ENCODE measurements at places on chromosomes 7 and 10.

GRCh38 chr10:116053910-116054309 is 219.1 kb downstream of the GFRA1 start:
- no peak for DNase-seq

- DNase-seq: no peak
Observed at GRCh38 chr10:1417574-1417973, 319.8 kb downstream of the ADARB2 start.

- no peak for DNase-seq
Observed at GRCh38 chr10:72223743-72224101, 7.6 kb upstream of the ASCC1 start.

GRCh38 chr7:152902870-152903860 is 143.6 kb downstream of the ACTR3B start:
- no peak for DNase-seq

- no peak for DNase-seq
Observed at GRCh38 chr10:90229486-90229885, 528.1 kb downstream of the KIF20B start.

DNA sequence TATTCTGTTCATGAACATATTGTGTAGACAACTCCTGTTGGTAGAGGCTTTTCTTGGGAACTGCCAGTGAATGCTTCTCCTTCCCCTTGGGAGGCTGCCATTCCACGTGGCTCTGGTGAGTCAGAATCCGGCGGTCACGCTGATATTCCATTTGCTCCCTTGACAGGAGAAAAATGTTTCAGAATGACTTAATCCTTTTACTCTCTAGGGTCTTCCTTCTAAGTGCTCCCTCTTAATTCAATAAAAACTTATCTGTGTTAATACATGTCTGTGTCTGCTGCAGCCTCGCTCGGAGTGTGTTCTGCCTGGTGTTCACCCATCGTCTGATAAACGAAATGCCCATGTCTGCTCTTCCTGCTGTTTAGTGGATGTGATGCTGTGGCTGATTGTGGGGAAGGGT is 278.6 kb downstream of the ARHGAP12 start:
- DNase-seq: no peak

GRCh38 chr10:102283488-102283887 is 38.2 kb downstream of the GBF1 start:
- DNase-seq: no peak

DNA sequence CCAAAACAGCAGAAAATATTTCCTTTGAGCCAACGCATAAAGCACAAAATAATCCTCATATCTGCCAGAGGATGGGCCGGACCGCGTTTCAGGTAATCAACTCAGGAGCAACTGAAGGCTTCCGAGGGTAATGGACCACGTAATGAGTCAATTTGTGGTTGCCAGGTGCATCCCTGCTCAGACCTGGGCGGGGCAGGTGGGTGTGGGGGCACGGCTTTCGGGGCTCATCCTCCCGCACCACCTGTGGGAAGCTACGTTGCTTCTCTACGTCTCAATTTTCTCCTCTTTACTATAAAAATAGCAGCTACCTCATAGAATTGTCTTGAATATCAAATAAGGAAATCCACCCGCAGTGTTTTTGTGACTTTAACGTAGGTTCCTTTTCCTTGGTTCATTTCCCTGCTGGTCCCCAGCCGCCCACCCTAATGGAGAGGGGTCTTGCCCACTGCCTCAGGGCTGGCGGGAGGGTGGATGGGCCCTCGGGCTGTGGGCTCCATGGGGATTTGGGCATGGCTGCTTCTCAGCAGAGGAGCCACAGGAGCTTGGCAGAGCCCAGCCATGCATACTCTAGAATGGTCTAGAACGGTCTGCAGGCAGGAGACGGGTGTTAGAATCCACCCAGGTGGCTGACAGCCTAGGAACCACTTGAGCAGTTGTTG is 324.7 kb downstream of the ADARB2 start:
- no peak for DNase-seq

- no peak for DNase-seq
Observed at GRCh38 chr7:49403844-49404243, 369.6 kb upstream of the VWC2 start.

GRCh38 chr7:54904130-54904529 is 114.7 kb upstream of the EGFR start:
- no peak for DNase-seq

DNA sequence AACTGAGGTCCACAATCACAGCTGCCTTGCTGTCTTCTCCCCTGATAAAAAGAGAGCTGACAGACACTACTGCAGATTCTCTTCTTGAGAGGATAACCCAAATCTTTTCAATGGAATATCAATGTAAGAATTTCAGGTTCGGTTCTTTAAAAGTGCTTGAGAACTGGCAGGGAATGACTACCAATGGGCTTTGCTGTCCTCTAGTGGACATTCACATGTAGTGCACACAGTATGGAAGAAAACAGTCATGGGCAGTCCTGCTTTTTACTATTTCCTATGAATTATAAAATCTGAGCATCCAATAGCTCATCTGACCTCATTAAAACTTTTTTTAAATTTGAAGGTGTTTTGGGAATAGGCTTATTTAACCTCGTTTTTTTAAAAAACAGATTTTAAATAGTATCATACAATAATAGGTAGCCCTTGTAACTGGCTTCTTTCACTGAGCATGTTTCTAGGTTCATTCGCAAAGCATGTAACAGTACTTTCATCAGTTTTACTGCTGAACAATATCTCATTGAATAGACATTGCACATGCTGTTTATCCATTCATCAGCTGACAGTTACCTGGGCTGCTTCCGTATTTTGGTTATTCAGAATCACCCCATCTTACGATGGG is 18.3 kb downstream of the FZD9 start:
- peak; percentile 60 for DNase-seq

GRCh38 chr10:29736366-29737073 is 101.7 kb upstream of the SVIL start:
- DNase-seq: peak; percentile 79

GRCh38 chr10:96370584-96371157 is 11.9 kb upstream of the OPALIN start:
- peak; percentile 76 for DNase-seq

DNA sequence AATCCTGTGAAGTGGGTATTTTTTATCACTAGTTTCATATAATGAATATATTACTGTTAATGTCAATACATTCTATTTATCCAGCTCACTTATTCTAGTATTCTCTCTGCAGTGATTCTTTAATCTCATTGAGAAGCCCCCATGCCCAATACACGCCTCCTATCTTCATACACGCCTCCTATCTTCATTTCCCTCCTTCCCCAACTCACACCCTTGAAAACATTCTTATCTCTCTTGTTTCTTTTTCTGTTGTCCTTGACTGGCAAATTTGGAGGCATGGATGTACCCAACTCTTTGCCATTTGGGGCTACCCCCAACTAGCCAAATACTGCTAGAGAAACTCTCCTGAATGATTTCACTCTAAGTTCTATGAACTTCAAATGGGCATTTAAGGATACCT is 40.5 kb downstream of the ST8SIA6 start:
- DNase-seq: peak; percentile 22

- DNase-seq: no peak
Observed at GRCh38 chr10:50567384-50567783, 56.4 kb downstream of the SGMS1 start.

GRCh38 chr7:108529341-108529740 is 3.4 kb upstream of the PNPLA8 start:
- DNase-seq: peak; percentile 51

GRCh38 chr7:107725138-107725740 is 18.7 kb upstream of the CBLL1 start:
- peak; percentile 54 for DNase-seq

- peak; percentile 70 for DNase-seq
Observed at GRCh38 chr7:128409596-128410450, at the start of gene IMPDH1. Gene IMPDH1, minus strand, starts transcription at chr7:128409982. Its CDS starts 81 bp downstream, at chr7:128409901.

DNA sequence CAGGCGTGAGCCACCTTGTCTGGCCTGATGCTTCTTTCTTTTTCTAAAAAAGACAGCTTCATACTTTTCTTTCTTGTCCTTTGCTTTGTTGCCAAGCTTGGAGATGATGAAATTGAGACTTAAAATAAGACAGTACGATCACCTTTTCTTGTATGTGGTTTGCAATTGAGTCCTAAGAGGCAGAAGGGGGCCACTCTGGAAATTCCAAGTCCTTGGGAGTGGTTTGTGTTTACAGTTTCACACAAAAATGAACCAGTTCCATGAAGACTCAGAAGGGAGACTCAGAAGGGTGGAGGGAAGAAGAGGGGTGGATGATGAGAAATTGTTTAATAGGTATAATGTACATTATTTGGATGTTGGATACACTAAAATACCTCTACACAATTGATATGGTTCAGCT is 70.7 kb upstream of the TNS3 start:
- DNase-seq: no peak

DNA sequence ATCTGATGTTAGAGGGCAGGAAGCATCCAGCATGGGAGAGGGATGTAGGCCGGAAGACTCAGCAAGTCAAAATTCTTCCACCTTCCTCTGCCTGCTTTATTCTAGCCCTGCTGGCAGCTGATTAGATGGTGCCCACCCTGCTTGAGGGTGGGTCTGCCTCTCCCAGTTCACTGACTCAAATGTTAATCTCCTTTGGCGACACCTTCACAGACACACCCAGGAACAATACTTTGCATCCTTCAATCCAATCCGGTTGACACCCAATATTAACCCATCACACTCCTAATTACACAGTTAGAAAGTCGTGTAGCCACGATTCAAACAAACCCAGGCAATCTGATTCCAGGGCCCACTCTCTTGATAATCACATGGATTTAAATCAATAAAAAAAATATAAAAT is 433.9 kb upstream of the LRGUK start:
- no peak for DNase-seq

- DNase-seq: no peak
Observed at GRCh38 chr10:17470246-17470645, 15.9 kb upstream of the ST8SIA6 start.

- DNase-seq: no peak
Observed at GRCh38 chr7:134826105-134826504, 46.7 kb downstream of the CALD1 start.

- no peak for DNase-seq
Observed at GRCh38 chr10:17113346-17113745, 16.3 kb downstream of the CUBN start.

DNA sequence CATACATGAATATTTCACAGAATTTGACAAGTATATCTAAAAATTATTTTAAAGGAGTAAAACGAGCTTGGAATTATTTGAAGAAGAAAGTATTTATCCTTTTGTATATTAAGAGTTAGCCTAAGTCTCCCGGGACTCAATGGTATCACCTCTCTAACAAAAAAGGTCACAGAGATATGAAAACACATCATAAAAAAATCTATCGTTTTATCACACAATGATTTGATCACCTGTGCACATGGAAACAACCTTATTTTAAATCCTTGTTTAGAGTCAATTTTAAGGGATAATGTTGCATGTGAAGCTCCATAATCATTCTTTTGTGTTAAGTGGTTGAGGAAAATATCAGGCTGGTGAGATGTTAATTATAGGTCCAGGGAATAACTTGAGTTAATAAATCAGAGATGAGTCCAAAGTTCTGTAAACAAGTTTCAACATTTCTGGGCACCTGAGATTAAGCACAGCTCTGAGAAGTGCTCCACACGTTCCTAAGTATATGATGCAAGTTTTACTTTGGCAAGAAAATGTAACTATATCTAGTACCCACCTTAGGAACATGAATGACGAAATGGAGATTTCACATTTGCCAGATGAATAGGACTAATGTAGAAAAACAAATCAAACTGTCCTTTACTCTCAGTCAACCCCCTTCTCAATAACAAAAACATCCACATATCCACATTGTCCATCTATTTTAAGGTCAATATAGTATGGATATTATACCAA is 148.5 kb upstream of the AKR1E2 start:
- no peak for DNase-seq

DNA sequence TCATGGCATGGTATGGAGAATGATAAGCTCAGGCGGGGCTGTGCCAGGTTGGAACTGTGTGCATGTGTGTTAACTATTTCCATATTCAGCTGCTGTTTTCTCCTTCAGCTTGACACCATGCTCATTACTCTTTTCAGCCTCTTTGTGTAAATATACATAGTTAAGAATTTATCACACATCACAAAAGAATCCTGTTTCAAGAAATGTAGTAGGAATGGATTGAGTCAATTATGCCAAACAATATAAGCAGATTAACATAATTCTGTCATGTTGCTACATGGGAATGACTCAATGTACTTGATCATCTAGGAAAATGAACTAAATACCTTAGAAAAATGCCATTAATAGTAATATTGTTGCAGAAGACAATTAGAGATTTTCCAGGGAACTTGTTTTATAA is 687.4 kb downstream of the PARD3 start:
- DNase-seq: no peak

DNA sequence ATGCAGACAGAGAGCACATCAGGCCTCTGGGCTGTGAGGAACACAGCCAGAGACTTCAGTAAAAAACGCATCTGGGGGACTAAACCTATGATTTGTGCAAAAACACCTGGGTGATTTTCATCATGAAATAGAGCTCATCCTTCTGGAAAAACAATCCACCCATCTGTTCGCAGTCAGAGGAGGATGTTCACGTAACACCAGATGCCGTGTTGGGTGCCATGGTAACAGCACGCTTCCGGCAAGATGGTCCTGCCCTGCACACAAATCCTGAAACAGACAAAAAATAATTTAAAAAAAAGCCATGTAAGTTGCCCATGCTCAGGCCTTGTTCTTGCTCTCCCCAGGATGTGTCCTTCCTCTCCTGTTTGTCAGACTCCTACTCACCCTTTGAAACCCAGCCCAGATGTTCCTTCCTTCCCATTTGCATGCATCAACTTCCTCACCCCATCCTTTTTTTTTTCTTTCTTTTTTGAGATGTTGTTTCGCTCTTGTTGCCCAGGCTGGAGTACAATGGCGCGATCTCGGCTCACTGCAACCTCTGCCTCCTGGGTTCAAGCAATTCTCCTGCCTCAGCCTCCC is 28.3 kb upstream of the GNA12 start:
- DNase-seq: no peak

GRCh38 chr10:121332829-121333765 is 265.1 kb downstream of the FGFR2 start:
- no peak for DNase-seq

DNA sequence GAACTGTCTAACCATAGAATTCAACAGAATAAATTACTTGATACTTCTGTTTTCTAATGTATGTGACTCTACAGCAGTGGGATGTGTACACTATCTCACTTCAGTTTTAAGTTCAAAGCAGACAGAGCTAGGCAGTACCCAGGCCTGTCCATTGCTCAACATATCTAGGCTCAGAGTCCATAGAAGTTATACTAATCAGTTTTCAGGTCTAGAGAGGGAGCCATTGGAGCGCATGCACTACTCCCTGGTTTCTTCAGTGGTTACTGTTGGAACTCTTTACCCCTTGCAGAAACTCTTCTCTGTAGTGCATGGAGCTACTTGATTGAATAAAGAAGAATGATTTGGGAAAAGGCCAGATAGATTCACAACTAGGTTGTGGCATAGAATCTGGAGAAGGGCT is 4.4 kb downstream of the CD36 start:
- DNase-seq: no peak

Data from mesendoderm (in vitro differentiated cells).